ENCODE measurements at places on chromosomes 16 and 17.

DNA sequence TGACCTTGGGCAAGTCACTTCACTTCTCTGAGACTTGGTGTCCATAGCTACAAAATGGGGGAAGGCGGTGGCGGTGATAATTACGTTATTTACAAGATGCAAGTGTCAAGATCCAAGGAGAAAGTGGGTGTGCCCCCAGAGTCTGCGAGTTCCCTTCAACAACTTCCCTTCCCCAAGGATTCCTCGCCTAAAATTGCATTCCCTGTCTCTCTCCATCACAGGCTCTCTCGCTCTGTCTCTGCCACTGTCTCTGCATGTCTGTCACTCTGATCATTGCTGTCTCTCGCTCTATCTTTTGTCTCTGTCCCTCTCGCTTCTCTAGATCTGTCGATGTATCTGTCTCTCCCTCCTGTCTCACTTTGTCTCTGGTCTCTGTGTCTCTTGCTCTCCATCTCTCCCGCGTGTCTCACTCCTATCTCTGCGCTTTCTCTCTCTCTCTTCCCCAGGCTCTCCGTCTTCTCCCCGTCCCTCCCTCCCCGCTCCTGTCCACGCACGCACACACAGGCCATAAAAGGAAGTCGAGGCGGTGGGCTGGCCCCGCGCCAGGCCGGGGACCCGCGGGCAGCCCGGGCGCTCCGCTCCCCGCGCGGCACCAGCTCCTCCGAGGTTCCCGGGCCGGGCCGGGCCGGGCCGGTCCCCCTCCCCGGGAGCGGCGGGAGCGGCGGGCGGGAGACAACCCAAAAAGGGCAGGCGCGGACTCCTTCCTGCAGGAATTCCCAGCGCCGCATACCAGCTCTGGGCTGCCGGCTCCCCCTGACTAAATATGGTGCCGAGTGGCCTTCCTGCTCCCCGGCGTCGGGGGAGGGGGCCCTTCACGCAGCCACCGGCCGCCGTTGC, 1.1 kb upstream of the MYH11 start:
- no peak for DNase-seq

DNA sequence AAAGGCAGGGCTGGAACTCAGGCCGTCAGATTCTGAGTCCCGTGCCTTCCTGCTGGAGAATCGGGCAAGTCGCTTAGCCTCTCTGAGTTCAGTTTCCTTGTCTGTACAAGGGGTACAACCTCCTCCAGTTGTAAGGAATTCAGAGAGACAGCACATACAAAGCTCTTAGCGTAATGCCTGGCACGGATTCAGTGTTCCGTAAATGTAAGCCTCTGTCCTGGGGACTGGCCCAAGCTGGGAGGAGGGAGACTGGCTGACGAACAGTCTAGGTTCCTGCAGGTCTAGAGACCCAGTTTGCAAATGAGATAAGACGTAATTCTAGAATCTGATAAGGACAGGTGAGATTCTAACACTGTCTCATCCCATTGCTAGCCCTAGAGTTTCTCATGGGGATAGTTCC, 9.9 kb downstream of the METTL22 start:
- DNase-seq: no peak

- peak; percentile 15 for DNase-seq
These were observed 5.3 kb upstream of the MKS1 start for GRCh38 chr17:58224315-58224714.

DNA sequence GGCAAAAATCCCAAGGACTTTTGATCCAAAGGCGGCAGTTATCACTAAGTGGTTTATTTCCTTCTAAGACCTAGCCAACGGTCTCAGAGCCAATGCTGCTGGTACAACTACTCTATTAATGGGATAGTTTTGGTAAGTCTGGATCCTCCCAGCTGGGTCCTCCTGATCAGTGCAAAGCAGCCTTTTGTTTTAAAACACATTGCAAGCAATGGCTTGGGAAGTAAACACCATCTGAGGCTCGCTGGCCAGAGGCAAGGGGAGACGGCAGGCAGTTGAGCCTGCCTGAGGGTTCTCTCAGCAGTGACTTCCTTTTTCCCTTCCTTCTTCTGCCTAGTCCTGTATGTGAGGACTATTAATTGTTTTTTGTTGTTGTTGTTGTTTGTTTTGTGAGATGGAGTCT, 1.6 kb upstream of the SLC5A10 start:
- no peak for DNase-seq

DNA sequence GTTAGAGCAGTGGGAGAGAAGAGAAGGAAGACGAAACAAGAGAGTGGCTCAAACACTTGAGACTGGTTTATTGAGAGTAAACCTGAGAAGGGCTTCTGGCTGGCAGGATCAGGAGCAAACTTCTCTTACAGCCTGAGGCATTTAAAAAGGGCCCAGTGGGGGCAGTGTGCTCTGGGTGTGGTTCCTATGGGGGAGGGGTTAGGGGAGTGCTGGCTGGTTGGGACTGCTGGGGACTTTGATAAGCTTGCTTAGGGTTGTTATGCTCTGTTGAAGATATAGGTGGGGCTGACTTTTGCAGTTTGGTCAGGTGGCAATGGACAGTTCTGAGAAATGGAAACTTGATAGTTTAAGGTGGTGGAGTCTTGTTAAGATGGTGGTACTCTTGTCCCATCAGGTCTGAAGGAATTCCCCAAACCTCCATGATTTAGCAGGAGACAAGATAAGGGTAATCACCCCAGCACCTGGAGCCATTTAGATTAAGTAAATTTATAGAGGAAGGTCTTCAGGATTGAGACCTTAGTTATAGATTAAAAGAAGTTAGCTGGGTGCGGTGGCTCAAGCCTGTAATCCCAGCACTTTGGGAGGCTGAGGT, 79.3 kb downstream of the EMP2 start:
- DNase-seq: no peak

- no peak for DNase-seq
These were observed 34.1 kb upstream of the CDC6 start for GRCh38 chr17:40253565-40253964.

DNA sequence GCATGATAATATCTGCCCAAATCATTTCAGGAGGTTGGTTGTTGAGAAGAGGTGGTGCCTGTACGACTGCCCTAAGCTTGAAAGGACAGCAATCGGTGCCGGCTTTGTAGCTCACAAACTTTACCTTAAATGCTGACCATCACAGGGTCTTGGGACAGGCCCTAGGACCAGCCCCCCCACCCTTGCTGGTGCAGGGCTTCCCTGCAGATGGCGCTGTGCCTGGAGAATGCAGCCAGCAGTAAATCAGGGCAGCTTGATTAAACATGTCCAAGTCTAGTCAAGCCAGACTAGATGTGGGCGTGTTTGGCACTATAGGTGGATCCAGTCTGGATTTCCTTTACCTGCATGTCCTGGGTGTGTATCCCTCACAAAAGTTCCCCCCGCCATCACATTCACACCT, 135.5 kb upstream of the CRHR1 start:
- no peak for DNase-seq

DNA sequence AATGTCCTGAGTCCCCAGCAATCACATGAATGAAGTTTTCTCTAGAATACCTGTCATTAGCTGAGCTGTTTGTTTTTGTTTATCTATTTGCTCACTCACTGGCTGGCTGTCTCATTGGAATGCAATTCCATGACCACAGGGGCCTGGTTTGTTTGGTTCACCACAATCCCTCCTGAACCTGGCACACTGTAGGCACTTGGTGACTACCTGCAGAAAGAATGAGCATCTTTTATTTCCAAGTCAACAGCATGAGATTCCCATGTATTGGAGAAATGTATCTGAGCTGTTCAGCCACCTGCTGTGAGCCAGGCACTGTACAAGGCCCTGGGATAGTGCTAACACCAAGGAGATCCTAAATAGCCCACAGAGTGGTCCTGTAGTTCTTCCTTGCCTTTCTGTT, 345.1 kb downstream of the XYLT1 start:
- no peak for DNase-seq

DNA sequence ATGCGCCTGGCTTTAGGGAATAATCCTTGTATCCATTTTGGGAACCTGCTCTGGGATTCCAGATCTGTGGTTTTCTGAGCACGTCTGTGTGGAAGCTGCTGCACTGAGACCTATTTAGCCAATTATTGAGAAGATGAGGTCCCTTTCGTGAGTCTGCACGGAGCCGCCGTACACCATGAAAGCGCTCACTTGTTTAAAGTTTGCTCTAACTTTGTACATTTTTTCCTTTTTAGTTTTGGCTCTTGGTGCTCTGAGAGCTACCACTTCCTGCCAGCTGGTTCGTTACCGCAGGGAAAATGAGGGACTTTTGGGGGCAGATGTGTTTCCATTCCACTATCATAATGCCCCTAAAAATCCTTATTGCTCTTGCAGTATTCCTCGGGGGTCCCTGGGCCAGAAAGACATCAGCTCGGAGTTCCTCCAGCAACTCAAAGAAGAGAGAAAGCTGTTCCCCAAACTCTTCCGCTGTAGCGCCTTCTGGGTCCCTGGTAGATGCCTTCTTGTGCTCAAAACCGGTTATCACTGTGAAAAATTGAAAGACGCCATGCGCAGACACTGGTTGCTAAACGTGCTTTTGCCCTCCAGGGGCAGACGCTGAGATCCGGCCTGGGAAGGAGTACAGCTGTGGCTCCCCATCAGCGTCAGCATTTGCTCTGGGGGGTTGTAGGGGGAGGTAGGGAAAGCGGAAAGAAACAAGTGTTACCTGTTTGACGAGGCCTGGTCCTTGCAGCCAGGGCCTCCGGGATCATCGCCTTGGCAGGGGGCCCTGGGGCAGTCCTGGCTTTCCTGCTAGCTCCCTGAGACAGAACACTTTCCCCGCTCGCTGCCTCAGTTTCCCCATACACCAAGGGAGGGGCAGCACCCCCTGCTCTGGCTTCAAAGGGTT, 238.1 kb downstream of the MRTFB start:
- no peak for DNase-seq

- no peak for DNase-seq
These were observed 110.0 kb downstream of the GAS7 start for GRCh38 chr17:10088444-10088843.

Data from GDM1 (cell line).